ENCODE measurements at places on chromosomes 7 and 10. TPM values are rescaled to one million over a fixed set of nuclear protein-coding genes. Genes with fewer than 3 reads are reported as not detected.

CYP2W1 gene
- total RNA-seq: 5.6 TPM

HTR7 gene
- total RNA-seq: 3.0 TPM

COL13A1 gene
- total RNA-seq: 14.1 TPM

METTL27 gene
- total RNA-seq: 8.7 TPM

AEBP1 gene
- 96.8 TPM for total RNA-seq

BMPER gene
- 1.7 TPM for total RNA-seq

XRCC2 gene
- 6.7 TPM for total RNA-seq

ADAM12 gene
- 13.3 TPM for total RNA-seq

PAPSS2 gene
- total RNA-seq: 13.7 TPM

CDC14C gene
- total RNA-seq: 0.11 TPM

DNA sequence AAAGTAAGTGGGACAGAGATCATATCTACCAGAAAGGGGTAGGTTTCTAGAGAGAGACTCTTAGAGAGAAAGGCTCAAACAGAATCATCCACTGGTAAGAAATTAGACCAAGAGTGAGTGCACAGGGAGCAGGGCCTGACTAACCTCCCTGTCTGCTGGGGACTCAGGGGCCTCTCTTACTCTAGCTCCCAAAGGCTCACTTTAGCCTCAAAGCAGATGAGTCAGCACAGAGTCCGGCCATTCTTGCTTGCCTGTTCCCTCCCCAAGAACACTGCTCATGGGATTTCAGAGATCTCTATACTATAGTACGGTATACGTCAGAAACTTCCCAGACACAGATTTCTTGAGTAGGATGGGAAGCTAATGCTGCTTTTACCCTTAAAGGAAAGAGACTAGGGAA, 32.7 kb downstream of the RBM28 start:
- no peak for DNase-seq
- H3K4me3 ChIP-seq: no peak overlapping the region
- no peaks in the 10 kb centered on the region for H3K27me3 ChIP-seq
- peaks cover 63% of the 10 kb centered on the region for H3K36me3 ChIP-seq
- H3K4me1 ChIP-seq: no peaks in the 10 kb centered on the region

DNA sequence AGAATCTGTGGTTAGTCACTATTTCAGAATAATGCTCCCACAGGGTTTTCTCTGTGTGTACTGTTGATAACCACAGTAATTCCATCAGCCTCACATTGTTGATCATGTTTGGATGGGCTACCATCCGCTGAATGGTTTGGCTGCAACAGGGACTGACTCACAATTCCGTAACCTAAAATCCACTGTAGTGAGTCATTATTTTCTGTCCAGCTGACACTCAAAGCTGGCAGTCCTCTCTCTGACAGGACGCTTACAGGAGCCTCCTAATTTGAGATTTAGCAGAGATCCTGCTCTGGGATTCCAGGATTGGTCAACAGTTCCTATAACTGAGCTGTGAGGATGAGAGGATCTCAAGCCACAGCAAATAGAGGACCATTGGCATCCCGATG, 32.7 kb downstream of the VWA2 start:
- no peak overlapping the region for H3K4me3 ChIP-seq
- H3K27ac ChIP-seq: no peak overlapping the region
- DNase-seq: no peak
- H3K36me3 ChIP-seq: no peaks in the 10 kb centered on the region
- H3K4me1 ChIP-seq: peaks cover 29% of the 10 kb centered on the region
- no peaks in the 10 kb centered on the region for H3K27me3 ChIP-seq

DNA sequence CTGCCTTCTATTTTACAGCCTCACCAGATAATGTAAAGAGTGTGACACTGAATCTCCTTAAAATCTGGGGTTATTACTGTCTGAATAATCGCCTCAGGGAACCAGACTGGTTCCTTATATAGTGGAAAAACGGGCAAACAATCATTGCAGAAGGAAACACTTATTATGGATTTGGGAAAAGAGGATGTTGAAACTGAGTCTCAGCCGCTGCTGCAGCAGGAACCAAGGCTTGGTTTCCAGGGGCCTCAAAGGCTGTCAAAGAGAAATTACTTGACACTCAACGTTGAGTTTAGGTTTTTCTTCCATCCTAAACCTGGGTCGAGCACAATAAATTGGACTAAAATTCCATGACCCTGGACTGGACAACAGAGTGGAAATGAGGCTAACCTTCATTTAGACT, 103.8 kb upstream of the AHR start:
- no peaks in the 10 kb centered on the region for H3K36me3 ChIP-seq
- H3K27ac ChIP-seq: no peak overlapping the region
- H3K4me3 ChIP-seq: no peak overlapping the region
- H3K27me3 ChIP-seq: no peaks in the 10 kb centered on the region
- H3K4me1 ChIP-seq: peaks cover 3% of the 10 kb centered on the region
- no peak for DNase-seq

DNA sequence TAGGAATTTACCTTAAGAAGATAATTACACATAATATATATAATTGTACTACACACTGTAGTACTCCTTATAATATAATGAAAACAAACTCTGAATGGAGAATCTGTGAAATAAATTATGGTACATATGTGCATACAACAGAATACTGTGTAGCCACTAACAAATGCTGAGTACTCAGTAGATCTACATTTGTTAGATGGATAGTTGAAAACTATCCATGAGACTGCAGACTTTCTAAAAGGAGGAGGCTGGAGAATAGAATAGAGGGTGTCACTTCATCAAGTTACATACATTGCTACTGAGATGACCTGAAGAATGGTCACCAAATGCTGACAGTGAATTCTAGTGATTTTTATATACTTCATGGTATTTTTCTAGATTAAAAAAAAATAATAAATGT, 68.7 kb upstream of the OGDHL start:
- no peak overlapping the region for H3K4me3 ChIP-seq
- DNase-seq: no peak
- H3K27me3 ChIP-seq: no peaks in the 10 kb centered on the region
- H3K36me3 ChIP-seq: peaks cover 19% of the 10 kb centered on the region
- peaks cover 18% of the 10 kb centered on the region for H3K4me1 ChIP-seq

DNA sequence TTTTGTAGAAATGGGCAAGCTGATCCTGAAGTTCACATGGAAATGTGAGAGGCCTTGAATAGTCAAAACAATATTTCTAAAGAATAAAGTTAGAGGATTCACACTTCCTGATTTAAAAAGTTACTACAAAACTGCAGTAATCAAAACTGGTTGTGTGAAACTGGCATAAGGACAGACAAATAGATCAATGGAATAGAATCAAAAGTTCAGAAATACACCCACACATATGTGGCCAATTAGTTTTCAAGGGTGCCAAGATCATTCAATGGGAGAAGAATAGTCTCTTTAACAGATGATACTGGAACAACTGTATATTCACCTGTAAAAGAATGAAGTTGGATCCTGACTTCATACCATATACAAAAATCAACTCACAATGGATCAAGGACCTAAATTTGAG, 27.7 kb downstream of the DNAJC9 start:
- no peak for DNase-seq
- H3K4me3 ChIP-seq: no peak overlapping the region
- H3K36me3 ChIP-seq: peaks cover 51% of the 10 kb centered on the region
- peaks cover 3% of the 10 kb centered on the region for H3K4me1 ChIP-seq

DNA sequence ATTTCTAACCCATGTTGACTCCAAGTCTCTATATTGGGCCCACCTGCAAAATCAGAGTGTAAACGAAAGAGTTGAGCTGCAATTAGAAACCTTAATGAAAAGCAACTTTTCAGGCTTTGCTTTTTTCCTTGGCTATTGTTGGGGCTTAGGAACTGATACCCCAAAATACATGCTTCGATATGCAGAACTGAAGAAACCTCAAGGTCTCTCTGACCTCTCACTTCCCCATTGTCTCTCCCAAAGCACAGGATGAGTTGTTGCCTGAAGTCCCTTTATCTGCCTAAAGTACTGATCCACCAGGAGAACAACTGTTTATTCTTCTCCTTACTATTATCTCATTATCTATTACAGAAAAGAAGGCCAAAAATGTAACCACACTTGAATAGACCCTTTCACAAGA, 666.0 kb upstream of the LRRTM3 start:
- H3K27me3 ChIP-seq: no peaks in the 10 kb centered on the region
- no peaks in the 10 kb centered on the region for H3K36me3 ChIP-seq
- no peak overlapping the region for H3K27ac ChIP-seq
- H3K4me3 ChIP-seq: no peak overlapping the region
- no peak for DNase-seq

DNA sequence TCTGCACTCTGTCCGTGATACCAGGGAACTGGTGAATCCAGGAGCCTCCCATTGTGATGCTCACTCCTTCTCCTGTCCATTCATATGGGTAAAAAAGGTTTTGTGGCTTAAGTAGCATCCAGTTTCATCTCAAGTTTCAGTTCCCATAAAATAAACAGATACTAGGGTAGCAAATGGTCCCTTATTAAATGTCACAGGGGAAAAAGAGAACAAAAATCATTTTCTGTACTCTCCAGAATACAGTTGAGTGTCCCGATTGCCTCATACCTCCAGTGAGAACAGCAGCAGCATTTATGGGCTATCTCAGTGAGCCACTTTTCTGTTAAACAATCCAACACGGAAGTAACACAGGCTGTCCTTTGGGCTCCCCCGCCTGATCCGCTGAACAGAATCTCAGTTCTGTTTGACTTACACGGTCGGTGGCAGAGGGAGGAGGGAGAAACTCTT, 179.6 kb downstream of the CELF2 start:
- H3K4me3 ChIP-seq: no peak overlapping the region
- no peak for DNase-seq
- no peaks in the 10 kb centered on the region for H3K36me3 ChIP-seq
- no peak overlapping the region for H3K27ac ChIP-seq
- peaks cover 53% of the 10 kb centered on the region for H3K27me3 ChIP-seq

GRCh38 chr10:99834410-99834809, 52.0 kb downstream of the ABCC2 start:
- no peak overlapping the region for H3K4me3 ChIP-seq
- no peak for DNase-seq
- peaks cover 5% of the 10 kb centered on the region for H3K27me3 ChIP-seq
- H3K27ac ChIP-seq: no peak overlapping the region
- peaks cover 2% of the 10 kb centered on the region for H3K36me3 ChIP-seq
- H3K4me1 ChIP-seq: no peaks in the 10 kb centered on the region

- H3K4me1 ChIP-seq: no peaks in the 10 kb centered on the region
- H3K4me3 ChIP-seq: no peak overlapping the region
- no peak overlapping the region for H3K27ac ChIP-seq
- H3K36me3 ChIP-seq: peaks cover 23% of the 10 kb centered on the region
- H3K27me3 ChIP-seq: no peaks in the 10 kb centered on the region
- DNase-seq: no peak
Observed at GRCh38 chr10:58201704-58202103, 66.0 kb downstream of the IPMK start.

DNA sequence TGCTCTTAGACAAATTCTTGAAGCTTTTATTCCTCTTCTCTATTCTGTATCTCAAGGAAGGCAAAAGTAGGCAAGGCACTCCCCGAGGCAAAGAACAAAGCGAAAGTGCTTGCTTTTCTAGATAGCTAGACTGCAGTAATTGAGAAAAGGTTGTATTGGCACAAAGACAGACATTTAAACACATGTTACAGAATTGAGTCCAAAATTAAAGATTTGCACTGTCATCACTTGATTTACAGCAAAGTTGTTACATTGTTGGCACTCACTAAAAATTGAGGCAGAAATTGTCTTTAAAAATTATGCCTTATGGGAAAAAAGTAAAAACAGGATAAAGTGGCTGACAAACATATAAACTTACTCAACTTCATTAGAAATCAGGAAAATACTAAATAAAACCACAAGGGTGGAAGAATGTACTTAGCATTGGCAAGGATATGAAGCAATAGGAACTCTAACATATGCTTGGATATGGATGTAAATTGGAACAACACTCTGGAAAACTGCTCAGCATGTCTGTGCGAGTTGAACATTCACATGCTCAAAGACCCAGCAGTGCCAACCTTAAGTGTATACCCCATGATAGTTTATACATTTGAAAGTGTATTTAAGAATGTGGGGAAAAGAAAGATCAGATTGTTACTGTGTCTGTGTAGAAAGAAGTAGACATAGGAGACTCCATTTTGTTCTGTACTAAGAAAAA, 491.3 kb downstream of the GLRX3 start:
- no peak overlapping the region for H3K4me3 ChIP-seq
- no peaks in the 10 kb centered on the region for H3K27me3 ChIP-seq
- peaks cover 21% of the 10 kb centered on the region for H3K4me1 ChIP-seq
- no peak for DNase-seq
- H3K27ac ChIP-seq: no peak overlapping the region

GRCh38 chr7:151420144-151420543, 10.3 kb upstream of the WDR86 start:
- no peaks in the 10 kb centered on the region for H3K27me3 ChIP-seq
- peaks cover 35% of the 10 kb centered on the region for H3K4me1 ChIP-seq
- no peak overlapping the region for H3K4me3 ChIP-seq
- H3K27ac ChIP-seq: no peak overlapping the region
- H3K36me3 ChIP-seq: peaks cover 28% of the 10 kb centered on the region

- DNase-seq: no peak
- H3K4me1 ChIP-seq: peaks cover 7% of the 10 kb centered on the region
- peaks cover 14% of the 10 kb centered on the region for H3K36me3 ChIP-seq
- no peak overlapping the region for H3K4me3 ChIP-seq
- no peak overlapping the region for H3K27ac ChIP-seq
- no peaks in the 10 kb centered on the region for H3K27me3 ChIP-seq
Observed at GRCh38 chr7:39985398-39985918, 35.4 kb downstream of the CDK13 start.

DNA sequence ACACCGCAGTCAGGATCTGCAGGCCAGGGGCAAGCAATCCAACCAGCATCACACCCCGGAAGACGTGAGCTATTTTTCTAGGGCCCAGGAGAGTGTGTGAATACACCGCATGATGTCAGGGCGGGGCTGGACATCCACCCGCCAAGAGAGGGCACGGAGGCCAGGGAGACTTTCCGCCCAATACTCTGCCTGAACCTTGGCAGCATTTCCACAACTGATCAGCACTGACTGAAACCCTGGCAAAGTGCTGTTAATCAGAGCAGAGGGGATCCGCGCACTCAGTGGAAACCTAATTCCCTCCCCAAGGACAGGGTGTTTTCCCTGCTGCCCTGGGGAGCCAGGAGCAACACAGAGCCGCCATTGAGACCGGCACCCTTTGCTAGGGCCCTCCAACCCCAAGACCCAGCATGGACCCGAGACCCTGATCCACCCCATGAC, 8.2 kb downstream of the MAD1L1 start:
- no peak overlapping the region for H3K4me3 ChIP-seq
- H3K4me1 ChIP-seq: no peaks in the 10 kb centered on the region
- no peak overlapping the region for H3K27ac ChIP-seq
- DNase-seq: no peak

GRCh38 chr7:23114896-23115295, 9.3 kb downstream of the KLHL7 start:
- peaks cover 20% of the 10 kb centered on the region for H3K4me1 ChIP-seq
- no peak for DNase-seq
- peaks cover 4% of the 10 kb centered on the region for H3K36me3 ChIP-seq
- H3K27ac ChIP-seq: no peak overlapping the region
- no peak overlapping the region for H3K4me3 ChIP-seq
- H3K27me3 ChIP-seq: no peaks in the 10 kb centered on the region

DNA sequence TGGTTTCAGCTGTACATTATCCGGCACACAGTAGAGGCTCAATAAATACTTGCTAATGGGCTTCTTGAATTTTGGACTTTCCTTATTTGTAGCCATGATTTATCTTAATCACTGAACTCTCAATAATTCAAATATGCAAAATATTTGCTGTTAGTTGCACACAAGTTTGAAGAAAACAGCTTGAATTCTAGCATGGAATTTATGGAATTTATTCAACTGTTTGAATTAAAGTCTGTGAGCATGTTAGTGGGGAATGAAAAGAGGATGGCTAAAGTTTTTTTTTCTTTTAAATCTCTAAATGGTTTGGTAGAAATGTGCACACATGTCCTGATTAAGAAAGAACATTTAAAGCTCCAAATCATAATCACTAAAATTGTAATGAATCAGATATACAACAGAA, 42.5 kb downstream of the SIRT1 start:
- H3K27ac ChIP-seq: no peak overlapping the region
- no peaks in the 10 kb centered on the region for H3K4me1 ChIP-seq
- H3K36me3 ChIP-seq: peaks cover 25% of the 10 kb centered on the region
- H3K4me3 ChIP-seq: no peak overlapping the region
- no peak for DNase-seq

All from mesothelial cell of epicardium (in vitro differentiated cells).